ENCODE measurements at places on chromosomes 1 and 21. TPM values are rescaled to one million over a fixed set of nuclear protein-coding genes. Genes with fewer than 3 reads are reported as not detected.

- H3K27me3 ChIP-seq = no peaks in the 10 kb centered on the region
- H3K36me3 ChIP-seq = no peaks in the 10 kb centered on the region
- no peak overlapping the region for H3K27ac ChIP-seq
- DNase-seq = no peak
- H3K4me3 ChIP-seq = no peak overlapping the region
- no peaks in the 10 kb centered on the region for H3K4me1 ChIP-seq
Observed at GRCh38 chr1:201640624-201641023, 101.7 kb downstream of the NAV1 start.

DNA sequence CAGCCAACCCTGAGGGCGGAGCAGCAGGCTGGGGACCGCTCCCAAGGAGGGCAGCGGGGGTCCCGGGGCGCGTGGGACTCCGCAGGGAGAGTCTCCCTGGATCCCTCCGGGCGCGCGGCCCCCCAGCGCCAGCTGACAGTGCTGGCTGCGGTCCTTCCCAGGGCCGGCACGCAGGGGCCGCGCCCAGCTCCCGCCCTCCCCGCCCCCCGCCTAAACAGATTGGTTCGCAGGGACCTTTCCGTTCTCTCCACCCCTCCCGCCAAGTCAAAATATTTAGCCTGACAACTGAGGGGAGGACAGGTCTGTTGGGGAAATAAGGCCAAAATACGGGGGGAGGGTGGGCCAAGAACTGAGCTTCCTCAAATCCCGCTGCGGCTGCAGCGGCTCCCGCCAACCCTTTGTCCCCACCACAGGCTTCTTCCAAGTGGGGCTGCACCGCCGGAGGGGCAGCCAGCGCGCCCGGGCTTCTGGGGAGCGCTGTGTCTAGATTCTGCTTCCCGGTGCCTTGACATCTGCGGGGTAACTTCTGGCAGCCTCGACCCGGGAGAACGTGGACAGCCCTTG lies at the start of gene INSRR:
Gene INSRR, minus strand, starts transcription at position 159 of the 564 bp plus-strand sequence. CDS start 496 bp downstream, outside the sequence.
- no peak within 1 kb of the TSS for H3K27ac ChIP-seq
- H3K4me1 ChIP-seq = no peaks in the 10 kb centered on the region
- H3K36me3 ChIP-seq = no peaks in the 10 kb centered on the region
- H3K4me3 ChIP-seq = peak within 1 kb of the TSS; percentile 64
- H3K27me3 ChIP-seq = peaks cover 76% of the 10 kb centered on the region

- H3K27ac ChIP-seq = no peak overlapping the region
- no peaks in the 10 kb centered on the region for H3K4me1 ChIP-seq
- no peaks in the 10 kb centered on the region for H3K27me3 ChIP-seq
Observed at GRCh38 chr1:21829294-21829693, 17.2 kb downstream of the LDLRAD2 start.

- H3K27ac ChIP-seq = no peak overlapping the region
- H3K4me3 ChIP-seq = no peak overlapping the region
- no peaks in the 10 kb centered on the region for H3K27me3 ChIP-seq
- no peak for DNase-seq
- peaks cover 19% of the 10 kb centered on the region for H3K4me1 ChIP-seq
Observed at GRCh38 chr1:156492591-156493080, 7.9 kb downstream of the MEF2D start.

DNA sequence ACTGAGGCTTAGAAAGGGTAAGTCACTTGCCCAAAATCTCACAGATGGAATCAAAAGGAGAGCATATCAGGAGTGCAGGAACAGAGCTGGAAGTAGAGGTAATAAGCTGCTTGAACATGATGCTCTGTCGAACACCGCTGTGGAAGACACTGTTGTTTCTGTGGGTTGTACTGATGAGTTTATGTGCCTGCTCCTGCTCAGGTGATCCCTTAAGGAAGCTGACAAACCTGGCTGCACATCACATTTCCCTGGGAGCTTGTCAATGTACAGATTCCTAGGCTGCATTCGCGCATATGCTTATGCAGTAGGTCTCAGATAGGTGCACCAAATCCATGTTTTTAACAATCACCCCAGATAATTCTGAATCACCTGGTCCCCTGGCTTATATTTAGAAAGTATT lies 79.7 kb downstream of the ZNF326 start:
- H3K4me1 ChIP-seq = no peaks in the 10 kb centered on the region
- no peak overlapping the region for H3K4me3 ChIP-seq
- H3K36me3 ChIP-seq = no peaks in the 10 kb centered on the region
- H3K27ac ChIP-seq = no peak overlapping the region

- H3K27ac ChIP-seq = no peak overlapping the region
- H3K4me1 ChIP-seq = no peaks in the 10 kb centered on the region
- no peaks in the 10 kb centered on the region for H3K27me3 ChIP-seq
Observed at GRCh38 chr21:44854664-44855446, 18.6 kb downstream of the PTTG1IP start.

- no peaks in the 10 kb centered on the region for H3K4me1 ChIP-seq
- no peak overlapping the region for H3K27ac ChIP-seq
- no peak for DNase-seq
- H3K4me3 ChIP-seq = no peak overlapping the region
Observed at GRCh38 chr1:209648346-209648745, 3.9 kb downstream of the LAMB3 start.

DNA sequence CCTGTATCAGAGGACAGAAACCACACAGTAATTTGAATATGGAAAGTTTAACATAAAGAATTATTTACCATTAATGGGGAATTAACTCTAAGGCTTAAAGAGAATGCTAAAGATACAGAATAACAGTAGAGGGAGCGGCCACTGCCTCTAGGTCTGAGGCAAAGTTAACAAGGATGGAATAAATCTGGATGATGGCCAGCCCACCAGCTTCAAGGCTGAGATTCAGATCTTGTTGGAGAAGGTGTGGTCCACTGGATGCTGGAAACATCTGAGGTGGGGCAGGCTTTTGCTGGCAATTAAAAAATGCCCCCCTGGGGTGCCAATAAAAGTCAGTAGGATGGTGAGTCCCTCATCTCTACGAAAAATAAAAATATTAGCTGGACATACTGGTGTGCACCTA lies 29.4 kb downstream of the ZMYM4 start:
- H3K27ac ChIP-seq = no peak overlapping the region
- no peaks in the 10 kb centered on the region for H3K4me1 ChIP-seq
- H3K4me3 ChIP-seq = no peak overlapping the region

DNA sequence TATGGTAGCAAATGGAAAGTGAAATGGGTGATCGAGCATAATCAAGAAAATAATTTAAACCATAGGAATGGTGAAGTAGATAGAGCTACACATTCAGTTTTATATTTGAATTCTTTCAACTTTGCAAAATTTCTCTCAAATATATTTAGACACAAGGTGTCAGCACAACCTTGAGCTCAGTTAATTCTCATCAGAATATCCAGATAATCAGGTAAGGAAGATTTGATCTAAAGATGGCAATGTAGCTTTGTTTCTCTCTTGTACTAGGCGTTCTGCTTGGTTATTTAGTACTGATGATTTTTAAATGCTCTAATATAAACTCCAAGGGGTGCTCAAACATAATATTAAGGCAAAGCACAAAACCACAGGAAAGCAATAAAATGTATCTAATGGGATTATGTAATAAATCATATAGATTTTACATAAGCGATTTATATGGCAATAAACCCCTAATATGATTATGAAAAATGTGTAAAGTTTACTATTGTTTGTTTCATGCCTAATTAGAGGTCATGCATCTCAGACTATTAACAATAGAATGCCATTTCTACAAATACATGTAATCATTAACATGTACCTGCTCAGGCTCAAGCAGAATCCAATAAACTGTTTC lies 32.4 kb upstream of the SERTAD4 start:
- H3K27me3 ChIP-seq = no peaks in the 10 kb centered on the region
- no peak overlapping the region for H3K27ac ChIP-seq
- H3K4me3 ChIP-seq = no peak overlapping the region
- no peaks in the 10 kb centered on the region for H3K4me1 ChIP-seq

DNA sequence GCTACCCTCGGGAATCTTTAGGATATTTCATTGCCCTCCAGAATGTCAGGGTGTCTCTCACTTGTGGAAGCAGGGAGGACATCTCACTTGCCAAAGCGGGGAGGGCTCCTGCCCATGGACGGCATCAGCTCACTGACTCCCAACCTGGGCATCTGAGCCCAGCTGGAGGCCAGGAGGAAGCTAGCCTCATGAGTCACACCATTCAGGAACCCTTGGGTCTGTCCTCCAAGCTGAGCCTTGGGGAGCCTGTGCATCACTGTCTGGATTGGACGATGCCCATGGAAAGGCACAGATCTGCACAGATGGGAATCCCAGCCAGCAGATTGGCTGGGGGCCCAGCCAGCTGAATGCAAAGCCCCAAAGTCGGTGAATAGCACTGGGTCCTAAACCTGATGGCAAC lies 25.2 kb downstream of the WNT3A start:
- no peaks in the 10 kb centered on the region for H3K36me3 ChIP-seq
- H3K27ac ChIP-seq = no peak overlapping the region
- H3K4me3 ChIP-seq = no peak overlapping the region
- no peaks in the 10 kb centered on the region for H3K27me3 ChIP-seq
- DNase-seq = peak; percentile 6
- no peaks in the 10 kb centered on the region for H3K4me1 ChIP-seq

DNA sequence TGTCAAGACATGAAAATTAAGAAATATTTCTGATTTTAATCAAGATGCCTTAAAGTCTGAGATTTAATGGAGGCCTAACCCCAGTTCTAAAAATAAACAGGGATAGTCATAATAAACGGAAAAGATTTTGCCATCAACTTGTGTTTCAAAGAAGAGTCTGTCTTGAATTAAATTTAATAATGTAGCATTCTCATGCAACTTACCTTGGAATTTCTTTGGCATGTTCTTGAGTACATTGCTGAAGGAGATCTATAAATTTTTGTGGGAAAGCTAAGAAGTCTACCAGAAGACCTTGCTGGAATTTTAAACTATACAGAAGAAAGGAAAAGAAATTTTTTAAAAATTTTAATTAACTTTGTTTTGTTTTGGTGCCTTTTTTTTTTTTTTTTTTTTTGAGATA lies 10.6 kb downstream of the SASS6 start:
- DNase-seq = no peak
- no peak overlapping the region for H3K4me3 ChIP-seq
- peaks cover 16% of the 10 kb centered on the region for H3K36me3 ChIP-seq
- H3K27ac ChIP-seq = no peak overlapping the region

- H3K27me3 ChIP-seq = no peaks in the 10 kb centered on the region
- H3K4me1 ChIP-seq = no peaks in the 10 kb centered on the region
- peaks cover 6% of the 10 kb centered on the region for H3K36me3 ChIP-seq
- H3K27ac ChIP-seq = no peak overlapping the region
Observed at GRCh38 chr21:41156142-41156541, 11.8 kb upstream of the BACE2 start.

DNA sequence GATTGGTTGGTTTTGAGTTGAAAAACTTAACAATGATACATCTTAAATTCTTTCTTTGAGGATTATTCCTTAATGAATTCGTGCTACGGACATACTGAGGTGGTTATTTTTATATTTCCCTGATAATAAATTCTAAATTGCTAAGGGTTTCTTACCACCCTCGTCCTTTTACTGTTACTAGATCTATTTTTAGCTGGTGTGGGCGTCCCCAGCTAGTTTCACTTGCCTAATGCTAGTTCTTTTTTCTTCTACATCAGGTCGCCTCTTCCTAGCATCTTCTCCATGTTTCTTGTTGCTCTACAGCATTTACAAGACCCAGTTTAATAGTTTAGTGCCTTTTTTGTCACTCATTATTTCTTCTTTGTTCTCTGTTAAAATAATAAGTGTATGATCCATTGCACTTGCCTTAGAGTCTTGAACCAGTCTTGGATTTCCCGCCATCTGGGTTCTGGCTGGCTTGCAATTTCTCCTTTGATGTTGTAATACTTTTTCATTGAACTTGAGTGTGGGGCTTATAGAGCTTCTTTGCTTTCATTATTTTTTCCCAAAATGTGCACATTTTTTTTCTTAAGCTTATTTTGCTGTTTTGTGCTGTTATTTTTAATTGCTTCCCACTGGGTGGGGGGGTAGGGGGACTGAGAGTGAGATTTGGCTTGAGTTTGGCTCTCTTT lies 677 bp upstream of the HSD11B1 start:
- no peak overlapping the region for H3K27ac ChIP-seq
- no peaks in the 10 kb centered on the region for H3K27me3 ChIP-seq
- no peak for DNase-seq
- no peaks in the 10 kb centered on the region for H3K36me3 ChIP-seq
- H3K4me1 ChIP-seq = no peaks in the 10 kb centered on the region
- no peak overlapping the region for H3K4me3 ChIP-seq

DNA sequence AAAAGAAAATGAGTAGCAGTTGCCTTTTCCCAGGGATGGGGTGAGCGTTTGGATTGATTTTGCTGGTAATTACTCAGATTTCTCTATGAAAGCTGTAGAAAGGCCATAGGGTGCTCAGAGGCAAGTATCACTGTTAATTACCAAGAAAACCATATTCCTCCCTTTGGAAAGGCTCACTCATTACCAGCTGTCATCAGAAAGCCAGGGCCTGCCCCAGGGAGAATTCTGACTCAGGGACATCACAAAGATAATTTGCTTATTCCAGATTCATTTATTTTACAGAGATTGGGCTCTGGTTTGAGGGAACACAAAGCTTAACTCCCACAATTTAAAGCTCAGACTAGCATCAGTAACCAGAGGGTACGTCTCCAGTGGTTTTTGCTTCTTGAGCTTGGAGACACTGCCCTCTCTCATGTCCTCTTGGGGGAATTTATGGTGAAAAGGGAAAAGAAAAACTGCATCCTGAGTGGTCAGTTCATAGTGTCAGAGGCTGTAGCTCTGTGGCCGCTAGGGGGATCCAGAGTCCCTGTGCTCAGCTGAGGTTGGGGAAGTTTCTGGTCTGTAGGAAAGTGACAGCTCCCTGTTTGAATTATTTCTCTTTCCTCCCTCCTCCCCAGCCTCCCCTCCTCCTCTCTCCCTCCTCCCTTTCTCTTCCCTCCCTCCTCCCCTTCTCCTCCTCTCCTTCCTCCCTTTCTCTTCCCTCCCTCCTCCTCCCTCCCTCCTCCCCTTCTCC lies 204.3 kb downstream of the KCNJ6 start:
- H3K27me3 ChIP-seq = no peaks in the 10 kb centered on the region
- no peaks in the 10 kb centered on the region for H3K4me1 ChIP-seq
- DNase-seq = peak; percentile 76
- no peak overlapping the region for H3K4me3 ChIP-seq
- H3K27ac ChIP-seq = no peak overlapping the region

DNA sequence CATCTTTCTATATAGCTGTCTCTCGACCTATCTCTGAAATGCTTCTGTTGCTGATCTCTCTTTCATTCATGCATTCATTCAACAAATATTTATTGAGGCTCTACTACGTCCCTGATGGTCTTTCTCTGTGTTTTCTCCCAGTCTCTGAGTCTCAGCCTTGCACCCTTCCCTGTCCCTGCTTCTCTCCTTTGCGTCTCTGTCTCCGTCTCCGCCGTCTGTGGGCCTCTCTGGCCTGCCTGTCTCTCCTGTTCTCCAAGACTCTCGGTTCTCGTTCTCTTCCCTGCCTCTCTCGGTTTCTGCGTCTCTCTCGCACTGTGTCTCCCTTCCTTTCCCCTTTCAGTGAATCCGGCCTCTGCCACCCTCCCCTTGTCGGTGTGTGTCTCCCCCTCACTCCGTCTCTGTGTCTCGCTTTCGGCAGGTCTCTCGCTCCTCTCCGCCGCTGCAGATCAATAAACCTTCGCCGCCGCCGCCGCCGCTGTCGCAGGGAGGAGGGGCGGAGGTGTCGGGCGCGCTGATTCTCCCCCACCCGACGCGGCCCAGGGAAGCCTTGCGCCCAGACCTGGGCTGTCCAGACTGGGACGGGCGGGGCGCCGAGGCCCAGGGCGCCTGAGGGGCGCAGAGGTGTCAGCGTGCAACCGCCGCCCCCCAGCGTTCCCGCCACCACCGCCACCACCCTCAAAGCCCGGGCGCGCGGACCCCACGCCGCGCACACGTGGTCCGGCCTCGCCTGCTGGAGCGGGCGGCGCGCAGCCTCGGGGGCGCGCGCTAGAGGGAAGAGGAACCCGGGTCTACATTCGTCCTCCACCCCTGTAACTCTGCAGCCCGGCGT lies 3.0 kb downstream of the EFNA3 start:
- no peaks in the 10 kb centered on the region for H3K36me3 ChIP-seq
- no peaks in the 10 kb centered on the region for H3K4me1 ChIP-seq

The CD5L gene
- total RNA-seq = not detected

The REN gene
- not detected for total RNA-seq

The ENAH gene
- total RNA-seq = 285 TPM

The MYOG gene
- total RNA-seq = not detected

The GPR137B gene
- total RNA-seq = 5.9 TPM
